ENCODE measurements at places on chromosomes 11 and 22.

DNA sequence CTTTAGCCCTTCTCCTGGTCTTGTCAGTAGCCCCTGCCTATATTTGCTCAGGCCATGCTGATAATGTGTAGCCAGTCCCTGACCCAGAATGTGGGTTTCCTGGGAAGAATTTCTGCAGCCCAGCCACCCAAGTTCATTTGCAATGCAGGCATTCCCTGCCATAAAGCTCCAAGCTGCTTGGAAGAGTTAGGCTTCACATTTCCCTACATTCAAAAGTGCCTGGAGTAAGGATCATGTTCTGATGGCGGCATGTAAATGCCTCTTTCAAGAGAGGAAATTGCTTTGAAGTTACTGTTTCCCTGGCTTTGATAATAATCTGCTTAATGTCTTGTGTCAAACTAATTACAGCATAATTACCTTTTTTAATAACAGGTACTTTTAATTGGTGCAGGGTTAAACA is 266.1 kb downstream of the MIAT start:
- no peak for DNase-seq

DNA sequence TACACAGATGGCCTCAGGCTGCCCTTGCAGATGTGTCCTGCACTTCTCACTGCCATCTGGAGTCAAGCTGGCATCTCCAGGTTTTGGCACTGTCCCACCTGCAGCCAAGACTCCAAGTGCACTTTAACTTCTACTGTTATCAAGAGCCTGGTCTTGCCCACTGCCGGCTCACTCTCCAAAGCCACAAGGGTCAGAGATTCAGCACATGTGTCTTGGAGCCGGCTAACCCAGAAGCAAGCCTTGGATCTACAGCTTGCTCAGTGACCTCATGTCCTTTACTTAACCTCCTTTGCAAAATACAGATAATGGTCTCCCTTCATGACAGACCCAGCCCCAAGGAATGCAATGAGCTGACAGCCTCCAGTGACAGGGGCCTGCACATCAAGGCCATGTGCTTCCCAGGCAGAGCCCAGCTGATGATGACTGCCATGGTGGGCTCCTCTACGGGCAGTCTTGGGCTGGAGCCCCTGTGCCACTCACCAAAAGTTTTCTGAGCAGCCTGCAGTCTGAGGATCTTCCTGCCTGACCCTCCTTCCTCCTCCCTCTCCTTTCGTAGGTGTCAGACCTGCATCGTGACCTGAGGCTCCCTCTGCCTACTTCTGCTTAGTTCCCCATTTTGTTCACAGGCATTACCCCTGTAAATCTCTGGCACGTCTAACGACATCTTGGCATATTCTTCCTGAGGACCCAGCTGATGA is 9.0 kb downstream of the TP53AIP1 start:
- no peak for DNase-seq

- no peak for DNase-seq
Measured at GRCh38 chr22:50545522-50546325, at the start of gene KLHDC7B. Gene KLHDC7B, plus strand, starts transcription at chr22:50545899. Its CDS starts 345 bp downstream, at chr22:50546244.

DNA sequence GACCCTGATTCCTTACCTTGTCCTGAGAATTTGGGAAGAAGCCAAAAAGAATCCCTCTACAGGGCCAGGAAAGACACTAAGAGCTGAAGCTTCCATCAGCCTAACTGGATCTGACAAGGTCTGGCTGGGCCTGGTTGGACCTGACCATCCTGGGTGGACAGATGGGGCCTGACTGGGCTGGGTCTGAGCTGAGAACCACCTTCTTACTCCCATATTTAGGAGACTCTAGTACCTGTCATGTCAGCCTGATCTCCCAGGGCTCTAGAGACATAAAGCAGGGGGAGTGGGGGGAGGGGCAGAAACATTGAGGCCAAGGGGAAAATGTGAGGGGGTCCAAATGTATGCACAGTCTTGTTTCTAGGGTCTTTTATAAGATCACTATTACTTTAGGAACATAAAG is 129.9 kb downstream of the BUD13 start:
- DNase-seq: no peak

DNA sequence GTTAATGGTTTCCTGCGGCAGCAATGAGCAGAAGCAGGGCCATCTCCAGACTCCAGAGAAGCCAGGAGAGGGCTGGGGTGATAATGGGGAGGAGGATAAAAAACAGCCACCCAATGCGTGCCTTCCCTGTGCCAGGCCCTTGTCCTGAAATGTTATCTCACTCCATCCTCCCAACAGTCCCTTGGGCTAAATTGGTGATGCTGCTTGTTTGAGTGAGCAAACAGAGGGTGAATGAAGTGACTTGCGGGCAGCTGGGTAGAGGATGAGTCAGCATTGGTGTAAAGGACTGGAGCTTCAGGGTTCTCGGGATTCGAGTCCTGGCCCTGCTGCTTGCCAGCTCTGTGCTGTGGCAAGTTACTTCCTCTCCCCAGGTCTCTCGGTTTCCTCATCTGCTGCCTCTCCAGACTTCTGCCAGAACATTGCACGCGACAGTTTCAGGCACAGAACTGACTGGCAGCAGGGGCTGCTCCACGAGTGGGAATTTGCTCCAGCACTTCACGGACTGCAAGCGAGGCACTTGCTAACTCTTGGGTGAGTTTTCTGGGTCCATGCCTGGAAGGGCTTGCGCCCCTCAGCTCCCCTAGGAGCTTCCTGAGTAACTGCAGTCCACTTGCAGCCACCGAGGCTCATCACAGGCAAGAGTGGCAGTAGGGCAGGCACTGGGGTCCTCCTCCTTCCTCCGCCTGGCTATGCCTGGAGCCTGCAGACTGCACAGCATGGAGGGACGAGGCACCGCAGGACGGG is at the start of gene P2RY6:
P2RY6 (plus strand) TSS at position 403 of the 744 bp plus-strand sequence. CDS start 24,181 bp downstream, outside the sequence.
- no peak for DNase-seq

All from stimulated activated CD4-positive, alpha-beta T cell treated with anti-CD3 and anti-CD28 coated beads, Interleukin-15, amount 100 ng/mL, for 48 hours (primary cell).